EH (cell line): ENCODE measurements at places on chromosomes 6 and 20.
A peak's percentile ranks its signal among the peaks of the same experiment; 100 is the strongest.

GRCh38 chr20:37192137-37192854, 12.9 kb upstream of the MROH8 start:
- DNase-seq: peak; percentile 89

DNA sequence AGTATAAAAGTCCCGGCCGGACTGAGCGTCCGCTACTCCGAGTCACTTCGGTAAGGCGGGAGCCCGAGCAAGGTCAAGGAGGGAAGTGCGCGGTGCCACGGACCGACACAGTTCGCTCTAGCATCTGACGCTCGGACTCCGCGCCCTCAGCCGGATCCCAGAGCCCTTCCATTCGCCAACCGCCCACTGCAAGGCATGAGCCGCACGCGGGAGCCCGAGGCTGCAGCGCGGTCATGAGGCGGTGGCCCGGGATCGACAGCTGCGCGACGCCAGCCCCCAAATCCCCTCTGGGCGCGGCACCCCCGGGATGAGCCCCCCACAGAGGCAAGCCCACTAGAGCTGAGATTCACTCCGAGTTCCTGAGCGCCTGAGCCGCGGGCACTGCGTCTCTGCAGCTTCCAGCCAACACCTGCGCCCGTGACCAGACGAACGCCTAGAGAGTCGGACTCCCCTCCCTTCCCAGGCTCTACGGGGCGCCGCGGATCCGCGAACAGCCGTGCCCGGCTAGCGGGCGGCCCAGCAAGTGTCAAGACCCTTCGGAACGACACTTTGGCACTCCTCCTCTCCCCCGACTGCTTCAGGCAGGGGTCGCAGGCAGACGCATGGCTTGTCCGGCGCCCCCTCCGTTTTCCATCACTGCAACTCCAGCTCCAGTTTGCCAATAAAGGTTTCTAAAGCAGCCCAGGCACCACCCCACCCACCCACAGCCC, 725 bp upstream of the ISM1 start:
- DNase-seq: peak; percentile 30

DNA sequence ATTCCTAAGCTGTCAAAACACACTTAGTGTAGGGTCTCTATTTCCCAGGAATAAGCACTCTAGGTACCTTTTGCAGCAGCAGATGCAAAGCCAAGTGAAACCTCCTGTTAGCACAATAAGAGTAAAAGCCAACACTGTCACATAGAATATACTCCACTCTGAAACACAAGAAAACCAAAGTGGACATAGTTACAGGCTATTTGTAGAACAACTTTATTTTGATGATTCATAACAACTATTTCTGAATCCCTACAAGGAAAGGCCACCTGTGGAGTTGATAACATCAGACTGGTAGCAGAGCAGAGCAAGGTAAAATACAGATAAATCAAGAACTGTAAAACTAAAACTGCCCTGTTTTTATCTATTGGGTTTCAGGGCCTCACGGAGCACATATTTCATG, 59.7 kb downstream of the ALDH5A1 start:
- DNase-seq: no peak

- peak; percentile 86 for DNase-seq
Measured at GRCh38 chr6:31763619-31763940, 1.1 kb downstream of the SAPCD1 start.

GRCh38 chr6:17204533-17204932, 76.6 kb upstream of the RBM24 start:
- DNase-seq: no peak

- no peak for DNase-seq
Measured at GRCh38 chr20:36607586-36608387, 2.2 kb downstream of the RAB5IF start.

DNA sequence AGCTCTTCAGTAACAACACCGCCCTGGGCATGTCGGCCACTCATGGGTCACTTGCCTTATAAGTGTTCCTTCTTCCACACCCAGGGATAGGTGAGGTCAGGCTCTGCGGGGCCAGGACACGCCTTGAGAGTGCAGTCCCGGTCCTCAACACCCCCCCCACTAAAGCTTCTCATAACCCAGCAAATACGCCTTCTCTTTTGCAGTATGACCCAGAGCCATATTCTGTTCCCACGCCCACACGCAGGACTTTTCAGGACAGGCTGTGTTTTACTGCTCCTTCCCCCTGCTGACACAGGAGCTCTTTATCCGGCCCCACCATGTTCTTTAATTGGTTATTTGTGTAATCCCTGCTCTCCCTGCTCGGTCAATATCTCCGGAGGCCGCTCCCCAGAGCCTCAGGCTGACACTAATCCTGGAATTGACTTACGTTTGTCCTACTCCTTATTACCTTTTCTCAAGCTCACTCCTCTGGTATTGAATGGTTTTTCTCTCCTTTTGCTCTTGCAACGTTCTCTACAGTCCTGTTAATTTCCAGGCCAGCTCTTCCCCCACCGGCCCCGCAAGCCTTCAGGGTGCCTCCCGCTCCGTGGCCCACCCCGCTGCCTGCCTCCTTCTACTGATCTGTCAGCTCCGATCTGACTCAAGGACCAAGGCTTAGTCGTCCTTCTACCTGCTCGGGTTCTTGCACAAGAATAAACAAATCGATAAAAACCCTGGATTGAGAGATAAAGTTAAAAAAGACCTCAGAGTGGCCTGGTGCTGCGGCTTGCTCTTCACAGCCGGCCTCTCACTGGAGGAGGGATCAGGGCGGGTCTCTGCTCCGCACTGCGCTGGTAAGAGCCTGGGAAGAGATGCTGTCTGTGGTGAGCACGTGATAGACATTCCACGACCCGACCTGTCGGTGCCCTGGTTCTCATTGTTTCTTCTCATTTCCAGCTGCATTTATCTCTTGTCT, 357.5 kb downstream of the ZFAND3 start:
- no peak for DNase-seq

DNA sequence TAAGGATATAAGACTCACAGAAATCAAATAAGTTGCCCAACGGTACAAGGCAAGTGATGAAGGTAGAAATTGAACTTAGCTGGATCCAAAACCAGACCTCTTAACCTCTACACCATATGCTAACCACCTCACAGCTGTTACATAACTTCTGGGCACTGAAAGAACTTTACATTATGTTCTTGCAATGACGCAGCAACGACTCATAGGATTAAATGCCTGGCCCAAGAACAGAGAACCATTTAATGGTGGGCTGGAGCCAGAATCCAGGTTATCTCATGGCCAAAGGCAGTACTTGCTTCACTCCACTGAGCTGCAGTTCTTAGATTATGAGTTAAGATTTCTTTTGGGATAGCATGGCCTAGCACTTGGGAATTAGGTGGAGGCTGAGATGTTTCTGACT, 4.4 kb downstream of the TRMT6 start:
- DNase-seq: peak; percentile 50

DNA sequence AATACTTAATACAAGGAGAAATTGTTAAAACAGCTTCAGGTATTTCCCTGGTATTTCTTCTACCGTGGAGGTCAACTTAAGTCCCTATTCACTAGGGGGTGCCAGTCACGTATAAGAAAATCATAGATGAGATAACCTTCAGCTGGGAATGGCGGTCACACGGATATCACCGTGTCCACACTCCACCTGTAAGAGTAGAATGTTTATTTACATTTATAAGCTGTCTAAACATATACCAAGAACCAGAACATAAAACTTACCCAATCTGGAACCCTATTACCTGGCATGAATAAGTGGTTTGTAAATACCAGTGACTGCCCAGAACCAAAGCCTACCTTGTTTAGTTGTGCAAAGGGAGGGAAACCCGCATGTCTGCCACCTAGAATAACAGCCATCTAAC, 1.9 kb upstream of the ELOVL4 start:
- peak; percentile 69 for DNase-seq
